ENCODE measurements at places on chromosomes 3 and 15. TPM values are rescaled to one million over a fixed set of nuclear protein-coding genes. Genes with fewer than 3 reads are reported as not detected.

The FBXL22 gene
- 14.4 TPM for total RNA-seq

DNA sequence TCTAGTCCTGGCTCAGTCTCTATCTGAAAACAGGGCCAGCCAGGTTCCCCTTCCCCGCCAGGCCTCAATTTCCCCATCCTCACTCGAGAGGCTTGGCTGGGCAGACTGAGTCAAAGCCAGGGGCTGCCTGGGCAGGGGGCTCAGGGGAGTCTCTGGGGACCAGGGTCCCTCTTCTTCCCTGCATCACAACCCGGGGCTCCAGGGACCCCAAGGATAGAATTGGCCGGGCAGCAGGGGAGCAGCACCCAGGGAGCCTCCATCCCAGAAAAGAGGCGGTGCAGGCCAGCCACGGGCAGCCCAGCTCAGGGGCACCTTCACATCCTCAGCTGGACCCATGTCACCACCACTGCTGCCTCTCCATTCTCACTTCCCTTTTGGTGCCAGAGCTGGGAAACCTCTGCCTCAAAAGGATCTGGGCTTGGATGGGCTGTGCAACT lies 13.3 kb upstream of the PLXND1 start:
- no peaks in the 10 kb centered on the region for H3K36me3 ChIP-seq
- H3K27me3 ChIP-seq, result no peaks in the 10 kb centered on the region

DNA sequence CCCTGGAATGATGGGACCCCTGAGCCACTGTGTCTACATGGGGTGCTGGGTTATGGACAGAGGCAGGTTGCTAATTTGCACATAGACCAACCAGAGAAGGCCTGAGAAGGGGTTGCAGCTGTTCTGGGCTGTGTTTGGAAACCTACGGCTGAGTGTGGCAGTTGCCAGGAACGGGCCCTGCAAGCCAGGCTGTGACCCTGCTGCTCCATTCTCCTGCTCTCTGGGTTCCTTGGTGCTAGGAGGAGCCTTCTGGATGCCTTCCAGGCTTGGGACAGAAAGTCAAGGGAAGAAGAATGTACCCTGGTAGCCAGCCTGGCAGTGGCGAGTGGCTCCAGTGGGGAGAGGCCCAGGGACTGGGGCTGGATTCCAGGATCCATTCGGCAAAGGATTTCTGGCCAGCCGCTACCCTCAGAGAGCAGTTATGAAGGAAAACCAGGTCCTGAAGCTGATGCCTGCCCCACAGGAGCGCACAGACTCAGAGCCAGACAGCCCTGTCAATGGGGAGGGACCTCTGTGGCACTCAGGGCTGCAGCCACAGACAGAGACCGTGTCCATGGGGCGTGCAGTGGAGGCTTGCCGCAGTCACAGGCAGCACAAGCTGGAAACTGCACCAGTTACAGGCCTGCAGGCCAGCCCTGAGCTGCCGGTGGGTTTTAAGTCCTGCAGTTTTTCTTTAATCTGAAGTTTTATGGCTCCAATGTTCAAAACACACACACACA lies 55.1 kb upstream of the ACAD9 start:
- no peaks in the 10 kb centered on the region for H3K27me3 ChIP-seq
- H3K4me1 ChIP-seq, result peaks cover 3% of the 10 kb centered on the region
- H3K36me3 ChIP-seq, result no peaks in the 10 kb centered on the region

DNA sequence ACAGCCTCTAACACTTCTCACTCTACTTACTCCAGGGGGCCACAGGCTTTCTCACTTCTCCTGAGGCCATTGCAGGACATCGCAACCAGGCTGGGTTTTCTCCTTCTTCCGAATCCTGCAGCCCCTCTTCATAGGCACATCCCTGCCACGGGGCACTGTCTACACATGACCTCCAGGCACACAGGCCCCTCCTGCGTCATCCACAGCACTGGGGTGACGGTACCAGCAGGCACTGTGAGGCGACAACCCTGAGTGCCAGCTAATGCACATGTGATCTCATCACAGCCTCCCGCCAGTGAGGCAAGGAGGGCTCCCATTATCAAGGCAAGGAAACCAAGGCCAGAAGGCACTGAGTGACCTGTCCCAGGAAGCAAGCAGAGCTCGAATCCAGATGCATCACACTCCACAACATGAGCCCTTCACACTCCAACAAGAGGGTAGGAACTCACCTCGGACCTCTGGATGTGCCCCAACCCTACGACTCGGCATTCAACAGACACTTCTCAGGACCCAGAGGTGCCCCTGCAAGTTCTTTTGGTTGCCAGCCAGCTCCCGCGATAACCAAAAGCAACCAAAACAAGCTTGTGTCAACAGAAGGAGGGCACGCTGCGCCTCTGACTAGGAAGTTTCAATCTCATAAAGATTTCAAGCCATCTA lies 16.7 kb downstream of the FAM174B start:
- H3K27ac ChIP-seq, result peak overlapping the region; percentile 83
- no peak overlapping the region for H3K4me3 ChIP-seq
- no peak for DNase-seq

GRCh38 chr3:123300583-123300982 lies 98.8 kb downstream of the SEC22A start:
- no peak for DNase-seq
- H3K27ac ChIP-seq, result peak overlapping the region; percentile 40
- no peak overlapping the region for H3K4me3 ChIP-seq
- no peaks in the 10 kb centered on the region for H3K27me3 ChIP-seq
- no peaks in the 10 kb centered on the region for H3K4me1 ChIP-seq
- H3K36me3 ChIP-seq, result peaks cover 98% of the 10 kb centered on the region

DNA sequence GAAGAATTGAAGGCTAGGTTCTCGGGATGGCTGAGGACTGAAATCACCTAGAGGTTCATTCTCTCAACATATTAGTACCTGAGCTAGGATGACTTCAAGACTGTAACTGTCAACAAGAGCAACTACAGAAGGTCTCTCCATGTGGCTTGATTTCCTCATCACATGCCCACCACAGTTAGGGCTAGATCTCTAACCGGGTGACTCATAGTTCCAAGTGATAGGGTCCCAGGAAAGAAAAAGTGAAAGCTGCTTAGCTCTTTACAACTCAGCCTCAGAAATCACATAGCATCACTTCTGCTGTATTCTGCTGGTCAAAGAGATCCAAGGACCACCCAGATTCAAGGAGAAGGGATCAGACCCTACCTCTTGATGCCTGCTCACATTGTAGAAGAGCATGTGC lies 165.4 kb upstream of the AGTR1 start:
- H3K27ac ChIP-seq, result no peak overlapping the region
- DNase-seq, result no peak
- peaks cover 16% of the 10 kb centered on the region for H3K4me1 ChIP-seq
- no peaks in the 10 kb centered on the region for H3K27me3 ChIP-seq

The KLF15 gene
- 84.3 TPM for total RNA-seq

The CP gene
- total RNA-seq, result 5.6 TPM

GRCh38 chr3:110066206-110066605 lies 728.9 kb upstream of the DPPA4 start:
- peaks cover 5% of the 10 kb centered on the region for H3K4me1 ChIP-seq
- H3K27ac ChIP-seq, result no peak overlapping the region
- no peak for DNase-seq
- H3K4me3 ChIP-seq, result no peak overlapping the region
- H3K27me3 ChIP-seq, result no peaks in the 10 kb centered on the region

The GOLGA6A gene
- 1.2 TPM for total RNA-seq

The MANF gene
- total RNA-seq, result 16.2 TPM

DNA sequence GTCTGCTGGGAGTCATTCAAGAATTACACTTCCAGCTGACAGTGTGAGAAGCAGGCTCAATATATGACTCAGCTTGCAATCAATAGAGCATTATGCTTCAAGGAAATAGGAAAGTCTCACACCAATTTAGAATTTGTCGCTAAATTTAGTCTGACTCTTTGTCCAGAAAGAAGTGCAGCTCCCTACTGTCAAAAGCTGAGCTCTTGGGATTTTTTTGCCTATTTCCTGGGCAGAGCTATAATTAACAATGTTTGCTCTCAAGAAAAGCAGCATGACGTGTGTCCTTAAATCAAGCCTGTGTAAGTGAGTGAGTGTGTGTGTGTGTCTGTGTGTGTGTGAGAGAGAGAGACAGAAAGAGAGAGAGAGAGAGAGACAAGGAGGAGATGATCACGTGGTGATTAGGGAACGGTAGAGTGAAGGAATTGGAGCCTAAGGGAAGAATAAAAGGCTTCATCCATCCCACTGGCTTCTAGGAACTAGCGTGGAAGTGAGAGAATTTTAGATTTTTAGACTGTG lies 16.4 kb upstream of the SLC35G2 start:
- peaks cover 17% of the 10 kb centered on the region for H3K4me1 ChIP-seq
- no peaks in the 10 kb centered on the region for H3K36me3 ChIP-seq
- DNase-seq, result no peak
- no peak overlapping the region for H3K4me3 ChIP-seq
- no peaks in the 10 kb centered on the region for H3K27me3 ChIP-seq

DNA sequence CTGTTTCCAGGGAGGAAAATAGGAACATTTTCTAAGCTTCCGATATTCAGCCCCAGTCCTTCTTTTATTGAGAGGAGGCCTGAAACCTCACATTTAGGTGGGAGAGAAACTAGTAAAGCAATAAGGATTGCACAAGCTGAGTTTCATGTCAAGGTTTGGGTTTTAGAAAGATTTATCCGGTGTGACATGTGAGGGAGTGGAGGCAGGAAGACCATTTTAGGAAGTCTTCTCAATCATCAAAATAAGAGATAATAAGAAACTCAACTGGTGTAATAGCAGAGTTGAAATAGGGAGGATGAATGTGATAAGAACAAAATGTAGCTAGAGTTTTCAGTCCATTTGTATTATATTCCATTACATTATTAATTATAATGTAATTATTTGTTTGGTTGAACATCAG lies 27.7 kb upstream of the CLDN16 start:
- H3K27me3 ChIP-seq, result no peaks in the 10 kb centered on the region
- no peak for DNase-seq
- H3K4me1 ChIP-seq, result no peaks in the 10 kb centered on the region
- H3K36me3 ChIP-seq, result no peaks in the 10 kb centered on the region
- H3K4me3 ChIP-seq, result no peak overlapping the region
- no peak overlapping the region for H3K27ac ChIP-seq

- H3K27me3 ChIP-seq, result no peaks in the 10 kb centered on the region
- H3K4me3 ChIP-seq, result no peak overlapping the region
- no peaks in the 10 kb centered on the region for H3K36me3 ChIP-seq
Observed at GRCh38 chr3:53733446-53733845, 112.8 kb downstream of the CHDH start.

DNA sequence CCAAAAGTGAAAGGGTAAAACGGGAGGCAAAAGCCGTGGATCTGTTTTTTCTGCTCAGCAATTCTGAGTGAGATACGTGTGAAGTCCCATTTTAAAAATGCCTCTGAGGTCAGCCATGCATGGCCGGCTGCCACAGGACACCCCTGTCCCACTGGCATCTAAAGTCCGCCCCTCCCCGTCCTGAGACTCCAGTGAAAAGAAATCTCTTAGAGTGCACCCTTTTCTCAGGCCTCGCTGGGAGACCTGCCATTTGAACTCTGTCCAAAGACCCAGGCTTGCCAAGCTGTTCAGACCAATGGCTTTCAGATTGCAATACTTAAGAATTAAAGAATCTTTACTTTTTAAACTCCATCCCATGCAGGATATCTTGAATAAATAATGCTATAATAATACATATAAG lies 61.0 kb upstream of the SLC24A5 start:
- peak overlapping the region; percentile 32 for H3K4me3 ChIP-seq
- H3K27ac ChIP-seq, result no peak overlapping the region
- peaks cover 15% of the 10 kb centered on the region for H3K4me1 ChIP-seq
- no peak for DNase-seq

DNA sequence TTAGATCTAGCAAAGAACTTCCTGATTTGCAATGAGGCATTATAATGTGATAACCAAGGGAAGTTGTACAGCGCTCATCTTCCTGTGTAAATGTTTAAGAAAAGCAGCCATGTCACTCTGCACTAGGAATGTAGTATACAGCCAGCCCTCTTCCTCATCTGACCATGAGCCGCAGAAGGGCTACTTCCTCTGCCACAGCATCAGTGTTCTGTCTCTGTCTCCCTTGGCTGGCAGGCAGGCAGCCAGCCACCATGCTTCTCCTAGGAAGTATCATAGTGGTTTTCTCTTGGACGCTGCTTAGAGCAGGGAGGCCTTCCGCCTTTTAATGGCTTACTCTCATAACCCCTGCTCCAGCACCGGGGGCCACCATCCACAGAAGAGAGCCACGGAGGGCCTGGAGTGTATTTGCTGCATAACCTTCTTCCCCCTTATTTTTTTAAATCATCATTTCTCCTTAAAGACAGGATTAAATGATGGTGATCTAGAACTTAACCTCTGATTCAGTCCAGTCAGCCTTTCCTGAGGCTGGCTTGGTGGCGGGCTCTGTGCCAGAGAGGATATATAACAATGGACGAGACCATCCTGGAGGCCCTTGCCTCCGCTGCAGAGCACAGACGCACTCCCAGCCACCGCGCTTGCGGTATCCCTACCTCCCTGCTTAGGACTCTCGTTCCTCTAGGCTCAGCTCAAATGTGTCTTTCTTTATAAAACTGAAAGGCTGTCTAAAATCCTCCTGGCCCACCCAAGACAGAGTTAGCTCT lies 57.3 kb upstream of the PLXNA1 start:
- no peaks in the 10 kb centered on the region for H3K36me3 ChIP-seq
- H3K4me3 ChIP-seq, result no peak overlapping the region
- H3K27ac ChIP-seq, result no peak overlapping the region

The APPL1 gene
- total RNA-seq, result 42.4 TPM

The PP2D1 gene
- not detected for total RNA-seq

DNA sequence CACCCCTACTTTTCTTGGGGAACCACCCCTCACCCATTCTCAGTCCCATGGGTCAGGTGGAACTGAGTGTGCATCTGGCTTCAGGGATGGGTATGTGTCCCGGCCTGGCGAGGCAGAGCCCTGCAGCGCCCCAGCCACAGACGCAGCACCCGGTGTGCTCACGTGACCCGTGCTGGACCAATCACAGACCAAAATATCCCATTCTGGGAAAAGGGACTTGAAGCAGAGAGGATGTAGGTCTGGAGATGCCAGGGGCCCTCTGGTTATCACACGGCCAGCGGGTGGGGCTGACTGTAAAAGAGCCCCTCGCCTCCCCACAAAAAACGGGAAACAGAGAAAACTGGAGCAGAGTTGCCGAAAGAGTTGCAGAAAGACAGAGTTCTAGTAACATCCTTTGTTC lies 138.0 kb upstream of the RAD18 start:
- H3K27ac ChIP-seq, result no peak overlapping the region
- H3K27me3 ChIP-seq, result no peaks in the 10 kb centered on the region
- no peaks in the 10 kb centered on the region for H3K36me3 ChIP-seq

The TXNRD3 gene
- 12.8 TPM for total RNA-seq

DNA sequence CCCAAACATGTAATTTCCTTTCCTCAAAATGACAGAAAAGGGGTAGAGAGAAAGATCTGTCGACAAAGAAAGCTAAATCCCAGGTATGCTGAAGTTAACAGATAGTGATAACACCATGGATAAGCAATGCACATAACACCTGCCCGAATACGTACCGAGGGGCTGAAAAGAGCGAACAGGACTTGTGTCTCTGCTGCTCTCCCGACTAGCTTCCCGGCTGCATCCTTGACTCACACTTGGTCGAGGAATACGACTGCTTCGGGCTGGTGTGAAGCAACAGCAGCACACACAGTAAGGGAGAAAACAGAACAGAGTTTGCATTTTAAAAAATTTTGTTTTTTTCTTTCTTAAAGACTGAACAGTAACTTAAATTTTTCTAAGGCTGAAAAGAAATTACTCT lies 136.4 kb downstream of the CLASP2 start:
- H3K36me3 ChIP-seq, result peaks cover 71% of the 10 kb centered on the region
- no peak for DNase-seq
- H3K4me3 ChIP-seq, result no peak overlapping the region
- H3K27me3 ChIP-seq, result no peaks in the 10 kb centered on the region

- H3K27ac ChIP-seq, result no peak overlapping the region
- H3K4me3 ChIP-seq, result no peak overlapping the region
- H3K36me3 ChIP-seq, result no peaks in the 10 kb centered on the region
- DNase-seq, result no peak
- H3K27me3 ChIP-seq, result no peaks in the 10 kb centered on the region
- H3K4me1 ChIP-seq, result no peaks in the 10 kb centered on the region
Observed at GRCh38 chr3:166488977-166489672, 651.9 kb upstream of the BCHE start.

The DUSP7 gene
- total RNA-seq, result 23.5 TPM
